Activated T-helper 1 cell treated with anti-CD3 and anti-CD28 coated beads, Interleukin-12 subunit alpha, Interleukin-12 subunit beta, Interleukin-2, Interleukin-4 antibody, amounts not matched to agents 30 ng/mL and 10 ng/mL and 1 ng/mL, durations not matched to agents 14 hours and 24 hours and 36 hours (primary cell): ENCODE measurements at places on chromosomes 1 and 21.

DNA sequence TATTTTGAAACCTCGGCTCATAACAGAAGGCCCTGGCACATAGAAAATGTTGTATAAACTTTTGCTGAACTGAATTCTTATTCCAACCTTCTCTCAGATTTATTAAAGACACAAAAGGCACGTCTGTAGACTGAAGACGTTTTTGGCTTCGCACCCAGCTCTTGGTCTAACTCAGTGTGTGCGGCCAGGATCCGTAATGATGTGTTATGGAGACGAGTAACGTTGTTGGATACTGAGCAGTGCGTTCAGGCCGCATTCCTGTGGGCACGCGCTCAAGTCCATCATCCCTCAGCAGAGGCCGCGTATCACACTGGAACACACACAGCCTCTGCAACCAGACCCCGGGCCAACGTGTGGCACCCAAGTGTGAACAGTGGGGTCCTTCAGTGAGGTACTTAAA, 154.8 kb upstream of the RAB4A start:
- no peak for DNase-seq

GRCh38 chr1:110174961-110175360, 24.7 kb downstream of the SLC6A17 start:
- DNase-seq, result no peak

- no peak for DNase-seq
Measured at GRCh38 chr1:221066351-221067001, 187.2 kb downstream of the HLX start.

- DNase-seq, result no peak
Measured at GRCh38 chr1:153556348-153556747, 7.3 kb upstream of the S100A3 start.

GRCh38 chr1:164510435-164510834, 48.5 kb upstream of the PBX1 start:
- DNase-seq, result no peak

DNA sequence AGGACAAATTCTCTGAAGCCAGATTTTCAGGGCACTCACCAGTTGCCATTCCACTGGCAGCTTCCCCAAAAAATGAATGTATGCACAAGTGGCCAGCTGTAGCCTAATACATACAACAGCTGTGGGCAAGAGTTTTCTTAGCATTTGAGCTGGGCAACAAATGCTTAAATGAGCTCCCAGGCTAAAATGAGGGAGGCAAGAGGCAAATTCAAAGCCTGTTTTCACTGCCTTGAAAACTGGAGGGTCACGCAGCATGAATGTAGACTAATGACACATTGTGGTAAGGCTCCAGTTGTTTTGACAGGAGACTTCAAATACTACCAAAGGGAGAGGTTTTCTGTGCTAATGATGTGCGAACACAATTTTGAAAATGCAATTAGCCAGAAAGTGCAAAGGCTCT, 88.2 kb downstream of the TIAM1 start:
- DNase-seq, result no peak

DNA sequence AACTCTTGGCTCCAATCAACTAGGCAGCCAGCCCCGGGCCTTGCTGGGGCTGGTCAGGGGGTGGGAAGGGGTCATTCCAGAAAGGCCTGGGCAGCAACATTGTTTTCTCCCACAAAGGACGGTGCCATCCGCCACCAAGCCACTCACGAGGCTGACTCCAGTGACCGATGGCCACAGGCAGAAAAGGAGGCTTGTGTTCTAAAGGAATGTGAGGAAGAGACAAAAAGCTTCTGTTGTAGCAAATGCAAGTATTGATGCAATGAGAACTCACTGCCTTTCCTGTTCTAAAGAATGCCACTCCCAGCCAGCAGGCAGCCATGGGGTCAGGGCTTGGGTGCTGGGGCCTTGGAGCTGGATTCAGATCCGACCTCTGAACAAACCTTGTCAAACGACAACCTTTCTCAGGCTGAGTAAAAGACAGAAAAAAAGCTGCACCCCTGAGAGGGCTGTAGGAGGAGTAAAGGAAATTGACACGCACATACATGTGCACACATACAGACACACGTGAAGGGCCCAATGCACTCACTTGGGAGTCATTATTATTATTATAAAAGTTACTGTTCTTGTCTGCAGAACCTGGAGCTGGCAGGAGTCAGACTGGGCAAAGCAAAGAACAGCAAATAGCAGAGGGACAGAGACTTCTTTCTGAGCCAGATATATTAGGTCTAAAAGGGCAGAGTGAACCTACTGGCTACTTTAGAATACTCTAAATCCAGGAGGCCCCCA, 13.9 kb upstream of the PRMT2 start:
- DNase-seq, result no peak

DNA sequence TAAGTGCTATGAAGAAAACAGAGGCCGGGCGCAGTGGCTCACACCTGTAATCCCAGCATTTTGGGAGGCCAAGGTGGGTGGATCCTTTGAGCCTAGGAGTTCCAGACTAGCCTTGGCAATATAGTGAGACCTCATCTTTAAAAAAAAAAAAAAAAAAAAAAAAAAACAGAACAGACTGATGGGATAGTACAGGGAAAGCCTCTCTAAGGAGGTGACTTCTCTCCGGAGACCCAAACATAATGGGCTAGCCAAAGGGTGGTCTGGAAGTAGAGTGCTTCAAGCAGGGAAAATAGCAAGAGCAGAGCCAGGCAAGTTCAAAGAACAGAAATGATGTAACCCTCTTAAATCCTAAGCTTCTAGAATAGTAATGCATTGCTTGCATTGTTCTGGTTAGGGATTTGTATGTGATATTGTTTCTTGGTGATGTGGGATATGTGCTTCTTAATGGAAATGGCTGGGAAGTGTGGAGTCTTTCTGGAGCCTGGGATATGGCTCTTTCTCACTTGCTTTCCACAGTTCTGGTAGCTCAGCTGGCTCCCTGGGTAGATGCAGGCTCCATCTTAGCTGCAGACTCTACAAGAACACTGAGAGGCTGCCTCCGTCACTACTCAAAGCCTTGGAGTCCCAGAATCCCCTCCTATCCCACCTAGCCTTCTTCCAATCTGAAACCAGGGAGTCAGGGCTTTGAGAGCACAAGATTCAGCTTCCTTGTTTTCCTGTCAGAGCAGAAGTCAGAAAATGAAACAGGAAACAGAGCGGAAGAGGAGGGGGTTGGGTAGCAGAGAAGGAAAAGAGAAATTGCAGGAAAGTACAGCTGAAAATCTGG, 1.9 kb upstream of the PIGV start:
- DNase-seq, result no peak

DNA sequence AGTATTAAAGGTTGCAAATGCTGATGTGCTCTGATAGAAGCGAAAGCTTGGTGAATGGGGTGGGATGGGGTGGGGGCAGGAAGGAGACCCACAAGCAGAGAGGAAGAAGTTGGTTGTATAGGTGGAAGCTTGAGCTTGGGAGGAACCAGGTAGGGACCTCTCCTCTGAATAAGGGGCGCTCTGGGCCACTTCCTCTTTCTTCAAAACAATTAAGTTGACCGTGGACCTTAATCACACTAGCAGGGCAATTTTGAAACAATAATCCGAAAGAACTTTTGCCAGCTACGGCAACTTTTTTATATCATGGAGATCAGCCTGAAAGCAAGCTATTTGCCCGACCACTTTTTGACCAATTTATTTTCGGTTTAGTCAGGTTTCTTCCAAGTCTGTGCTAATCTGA, 1.9 kb upstream of the DYRK1A start:
- DNase-seq, result no peak

- no peak for DNase-seq
Measured at GRCh38 chr1:88134983-88135921, 548.8 kb upstream of the PKN2 start.

GRCh38 chr1:215905493-215906115, 338.5 kb downstream of the KCTD3 start:
- DNase-seq, result no peak

GRCh38 chr1:242448910-242449645, 75.4 kb downstream of the PLD5 start:
- no peak for DNase-seq

DNA sequence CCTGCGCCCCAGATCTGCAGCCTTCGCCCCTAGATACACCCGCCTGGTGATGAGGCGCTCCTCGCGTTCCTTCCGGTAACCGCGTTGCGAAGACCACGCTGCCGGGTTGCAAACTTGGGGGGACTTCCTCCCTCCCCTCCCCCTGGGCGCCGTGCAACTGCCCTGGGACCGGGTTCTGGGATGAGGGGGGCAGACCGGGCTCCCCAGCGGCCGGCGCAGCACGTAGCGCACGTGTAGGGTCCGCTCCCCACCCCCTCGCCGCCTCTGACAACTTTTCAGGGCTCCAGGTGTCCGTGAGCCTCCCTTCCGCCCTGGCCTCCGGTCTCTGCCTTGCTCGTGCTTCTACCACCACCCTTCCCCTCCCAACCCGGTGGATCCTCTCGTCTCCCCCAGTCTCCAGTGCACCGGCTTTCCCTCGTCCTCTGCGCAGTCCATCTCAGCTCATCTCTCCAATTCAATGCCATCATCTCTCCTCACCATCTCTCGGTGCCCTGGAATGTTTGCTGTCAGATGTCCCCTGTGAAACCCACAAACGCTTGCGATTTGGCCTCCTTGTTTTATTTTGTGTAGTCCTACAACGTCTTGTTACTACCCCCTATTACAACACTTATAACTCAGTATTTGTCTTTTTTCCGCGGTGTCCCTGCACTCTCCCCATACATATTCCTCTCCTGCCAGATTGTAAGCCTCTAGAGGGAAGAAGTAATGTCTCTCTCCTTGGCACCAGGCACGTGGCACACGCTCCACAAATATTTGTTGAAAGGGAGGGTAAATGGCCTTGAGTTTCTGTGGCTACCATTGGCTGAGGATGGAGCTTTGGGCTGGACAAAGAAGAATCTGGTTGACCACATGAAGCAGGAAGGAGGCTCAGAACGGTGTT, 782 bp downstream of the PCAT6 start:
- DNase-seq, result no peak

DNA sequence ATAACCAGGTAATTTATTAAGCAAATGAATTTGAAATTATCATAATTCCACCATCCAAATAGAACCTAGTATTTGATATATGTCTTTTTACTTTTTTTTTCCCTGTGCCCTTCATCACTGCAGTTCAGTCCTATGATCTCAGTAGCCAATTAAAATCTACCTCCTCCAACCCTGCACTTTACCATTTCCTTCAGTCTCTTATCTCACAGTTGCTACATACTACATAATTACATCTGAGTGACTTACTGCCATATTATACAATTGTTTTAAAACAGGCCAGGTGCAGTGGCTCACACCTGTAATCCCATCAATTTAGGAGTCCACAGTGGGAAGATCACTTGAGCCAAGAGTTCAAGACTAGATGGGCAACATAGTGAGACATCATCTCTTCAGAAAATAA, 73.2 kb downstream of the PRKACB start:
- no peak for DNase-seq

DNA sequence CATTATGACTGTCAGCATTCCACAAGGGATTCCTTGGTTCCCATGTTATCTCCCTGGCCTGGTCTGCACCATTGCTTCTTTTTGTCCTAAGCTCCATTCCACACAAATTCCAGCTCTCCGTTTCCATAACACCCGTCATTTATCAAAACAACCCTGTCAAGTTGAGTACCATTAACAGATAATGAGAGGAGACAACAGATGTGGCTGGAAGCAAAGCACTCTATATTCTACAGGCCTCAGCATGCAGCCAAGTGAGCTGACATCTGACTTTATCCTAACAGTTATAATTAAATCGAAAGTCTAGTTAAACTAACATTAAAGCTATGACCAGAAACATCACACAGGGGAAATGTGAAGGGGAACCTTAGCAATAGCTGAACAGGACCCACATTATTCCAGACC, 110.4 kb downstream of the RERE start:
- DNase-seq, result no peak

GRCh38 chr1:71919811-71920509, 362.4 kb downstream of the NEGR1 start:
- no peak for DNase-seq

DNA sequence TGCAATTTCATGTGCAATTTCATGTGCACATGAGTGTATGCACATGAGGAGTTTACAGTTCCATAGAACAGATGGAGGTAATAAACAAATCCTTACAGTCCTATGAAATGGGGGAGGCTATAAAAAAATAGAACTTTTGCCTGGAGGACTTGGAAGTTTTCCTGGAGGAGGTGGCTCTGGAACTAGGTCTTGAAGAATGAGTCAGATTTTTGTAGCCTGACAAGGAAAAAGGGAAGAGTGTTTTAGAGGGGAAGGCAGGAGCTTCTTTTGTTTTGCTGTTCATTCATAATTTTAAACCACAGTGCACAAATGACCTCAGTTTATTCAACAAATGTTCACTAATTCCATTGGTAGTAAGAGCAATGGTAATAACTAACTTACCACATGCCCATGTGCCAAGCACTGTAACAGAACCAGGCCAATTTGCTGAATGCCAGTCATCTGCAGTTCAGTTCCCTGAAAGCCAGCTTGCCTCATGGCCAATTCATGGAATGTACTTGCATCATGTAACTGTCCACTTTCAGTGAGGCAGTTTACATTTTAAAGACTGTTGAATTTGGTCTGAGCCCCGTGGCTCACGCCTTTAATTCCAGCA, 2.7 kb downstream of the DIO1 start:
- no peak for DNase-seq

GRCh38 chr1:25906644-25907300, 553 bp upstream of the STMN1 start:
- peak; percentile 28 for DNase-seq

DNA sequence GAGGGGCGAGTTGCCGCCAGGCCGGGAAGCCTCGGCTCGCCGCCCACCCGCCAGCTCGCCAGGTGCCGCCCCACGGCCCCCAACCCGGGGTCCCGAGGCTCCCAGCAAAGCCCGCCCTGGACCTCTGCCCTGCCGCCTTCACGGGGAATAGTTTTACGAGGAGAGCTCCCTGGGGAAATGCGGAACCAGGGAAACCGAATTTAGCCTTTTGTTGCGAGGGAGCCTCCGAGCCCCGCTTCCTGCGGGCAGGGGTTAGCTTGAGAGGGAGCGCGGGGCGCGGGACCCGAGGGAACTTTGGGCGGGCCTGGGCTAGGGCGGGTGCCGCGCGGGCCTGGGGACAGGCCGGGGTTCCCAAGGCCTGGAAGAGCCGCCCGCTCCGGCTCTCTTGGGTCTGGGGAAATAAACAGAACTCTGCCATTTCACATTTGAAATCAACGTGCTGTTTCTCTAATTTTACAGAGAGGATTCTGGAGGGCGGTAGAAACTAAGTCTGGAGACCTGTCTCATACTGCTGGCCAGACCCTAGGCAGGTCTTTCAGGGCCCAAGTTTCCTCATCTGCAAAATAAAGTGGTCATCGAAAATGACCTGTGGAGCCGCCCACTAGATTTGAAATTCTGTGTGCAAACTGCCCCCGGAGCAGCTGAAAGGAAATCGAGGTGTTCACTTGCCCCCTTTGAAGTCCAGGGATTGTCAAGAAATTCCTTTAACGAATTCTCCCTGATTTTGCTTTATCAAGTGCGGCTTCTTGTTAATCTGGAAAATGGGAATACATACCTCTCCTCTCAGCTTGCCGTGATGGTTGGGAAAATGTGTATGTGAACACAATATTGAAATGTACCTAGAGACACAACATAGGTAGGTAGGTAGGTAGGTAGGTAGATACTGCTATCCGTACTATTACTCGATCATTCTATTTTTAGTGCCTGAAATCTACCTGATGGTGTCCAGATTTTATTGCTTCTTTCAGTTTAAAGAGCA, 749 bp upstream of the GLUL start:
- DNase-seq, result no peak
